ENCODE measurements at places on chromosomes 4 and X.

DNA sequence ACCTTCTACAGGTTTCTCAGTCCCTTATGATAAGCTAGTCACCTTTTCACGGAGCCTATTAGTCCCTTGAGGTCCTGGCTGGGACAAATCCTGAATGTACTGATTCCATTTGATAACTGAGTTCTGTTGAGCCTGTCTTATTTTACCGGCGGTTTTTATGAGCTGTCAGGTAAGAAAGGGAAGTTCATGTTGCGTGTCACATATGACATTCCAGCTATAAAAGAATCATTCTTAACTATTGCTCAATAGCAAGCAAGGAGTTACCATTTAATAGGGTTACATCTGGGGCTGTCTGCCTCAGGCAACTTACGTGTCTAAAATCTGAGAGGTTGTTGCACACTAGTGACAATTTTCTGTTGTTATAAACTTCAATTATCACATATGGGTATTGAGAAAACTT lies 394.6 kb downstream of the TECRL start:
- no peak for DNase-seq

GRCh38 chrX:123854329-123854728 lies 5.5 kb upstream of the XIAP start:
- DNase-seq, result no peak

- DNase-seq, result no peak
Observed at GRCh38 chr4:76688619-76689144, 209.3 kb downstream of the SOWAHB start.

DNA sequence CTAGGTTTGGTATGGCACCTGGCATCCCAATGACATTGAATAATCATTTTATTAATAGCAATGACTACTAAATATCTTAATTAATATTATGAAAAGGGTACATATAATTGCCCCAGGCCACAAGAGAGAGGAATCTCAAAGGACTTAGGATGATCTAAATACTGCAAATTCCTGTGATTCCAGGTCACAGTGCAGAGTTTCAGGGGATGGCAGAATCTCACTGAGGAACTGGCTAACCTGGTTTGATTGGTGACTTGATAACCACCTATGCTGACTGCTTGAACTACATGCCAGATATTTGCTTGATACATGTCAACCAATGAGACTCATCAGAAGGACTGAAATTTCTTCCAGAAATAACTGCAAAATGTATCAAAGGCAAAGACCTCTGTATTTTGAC lies 37.2 kb downstream of the BTC start:
- DNase-seq, result no peak

- DNase-seq, result no peak
Observed at GRCh38 chr4:627347-628125, 2.2 kb downstream of the PDE6B start.

DNA sequence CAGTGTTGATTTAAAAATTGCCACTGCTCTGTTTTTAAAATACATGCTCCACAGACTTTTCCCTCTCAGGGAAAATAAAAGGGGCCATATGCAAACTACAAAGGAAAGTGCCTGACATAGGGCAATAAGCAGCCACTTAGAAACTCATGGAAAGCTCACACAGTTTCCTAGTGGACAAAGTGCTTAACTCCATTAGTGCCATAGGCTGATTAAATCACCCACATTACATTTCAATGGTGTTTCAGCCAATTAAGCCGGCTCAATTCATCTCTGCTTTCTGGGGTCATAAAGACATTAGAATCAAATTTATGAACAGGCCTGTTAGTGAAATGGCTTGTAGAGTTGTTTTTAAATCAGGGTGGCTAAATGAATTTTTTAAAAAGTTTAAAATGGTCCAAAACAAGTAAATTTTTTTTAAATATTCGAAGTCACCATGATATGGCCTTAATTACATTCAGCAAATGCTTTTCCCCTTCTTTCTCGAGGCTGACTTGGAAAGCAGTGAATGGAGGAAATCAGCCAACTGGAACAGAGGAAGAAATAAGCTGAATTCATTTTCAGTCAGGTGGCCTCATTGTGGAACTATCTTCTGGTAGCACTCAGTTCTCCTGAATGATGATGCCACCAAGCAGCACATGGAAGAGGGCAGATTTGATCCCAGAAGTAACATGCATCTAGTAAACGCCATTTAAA lies 2305.1 kb upstream of the AGA start:
- no peak for DNase-seq

- no peak for DNase-seq
Observed at GRCh38 chr4:74412225-74412624, 32.7 kb upstream of the AREG start.

DNA sequence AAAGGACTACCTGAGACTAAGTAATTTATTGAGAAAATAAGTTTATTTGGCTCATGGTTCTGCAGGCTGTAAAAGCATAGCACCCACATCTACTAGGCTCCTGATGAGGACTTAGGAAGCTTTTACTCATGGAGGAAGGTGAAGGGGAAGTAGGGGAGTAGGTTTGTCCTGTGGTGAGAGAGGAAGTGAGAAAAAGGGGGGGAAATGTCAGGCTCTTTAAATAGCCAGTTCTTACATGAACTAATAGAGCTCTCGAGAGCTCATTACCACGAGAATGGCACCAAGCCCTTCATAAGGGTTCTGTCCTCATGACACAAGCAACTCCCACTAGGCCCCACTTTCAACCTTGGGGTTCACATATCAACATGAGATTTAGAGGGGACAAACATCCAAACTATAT lies 125.5 kb upstream of the NRK start:
- DNase-seq, result no peak

DNA sequence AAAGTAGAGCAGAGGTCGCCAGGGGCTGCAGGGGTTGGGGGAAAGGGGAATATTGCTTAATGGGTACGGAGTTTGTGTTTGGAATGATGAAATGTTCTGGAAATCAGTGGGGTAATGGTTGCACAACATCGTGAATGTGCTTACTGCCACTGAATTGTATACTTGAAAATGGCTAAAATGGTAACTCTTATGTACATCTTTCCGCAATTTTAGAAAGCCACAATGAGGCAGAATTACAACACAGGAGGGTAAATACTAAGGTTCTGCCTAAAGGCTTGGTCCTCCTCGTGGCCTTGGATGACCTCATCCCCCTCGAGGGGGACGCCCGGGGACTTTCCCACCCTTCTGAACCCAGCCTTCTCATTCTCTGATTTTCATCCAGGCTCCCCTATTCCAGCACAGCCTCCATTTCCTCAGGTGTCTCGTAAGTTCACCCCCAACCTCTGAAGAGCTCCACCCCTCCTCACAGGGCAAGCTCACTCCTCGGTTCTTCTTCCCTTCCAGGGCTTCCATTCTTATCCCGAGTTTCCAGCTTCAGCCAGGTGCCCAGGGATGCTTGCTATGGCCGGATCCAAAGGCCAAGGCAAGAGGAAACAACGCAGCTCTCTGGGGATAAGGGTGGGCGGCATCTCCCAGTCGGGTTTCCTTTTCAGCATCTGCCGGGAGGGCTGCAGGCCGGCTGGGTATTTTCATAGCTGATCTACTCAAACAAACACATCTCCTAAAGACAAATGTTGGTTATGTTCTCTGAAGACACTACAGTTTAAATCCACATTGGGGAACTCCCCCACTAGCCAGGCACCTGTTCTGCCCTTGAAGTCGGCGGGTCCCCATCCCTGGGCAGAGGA lies 71.3 kb upstream of the ACSL1 start:
- DNase-seq, result no peak

- DNase-seq, result no peak
Observed at GRCh38 chr4:140719686-140720085, 36.5 kb downstream of the TBC1D9 start.

GRCh38 chr4:152039023-152039481 lies 278.2 kb upstream of the GATB start:
- no peak for DNase-seq

Measured in stimulated activated CD8-positive, alpha-beta memory T cell treated with anti-CD3 and anti-CD28 coated beads, Interleukin-4, amount 100 ng/mL, for 24 hours (primary cell).